Osteoblast (primary cell): ENCODE measurements at places on chromosomes 1 and 21. TPM values are rescaled to one million over a fixed set of nuclear protein-coding genes. Genes with fewer than 3 reads are reported as not detected.

Gene RBM11
- under 0.01 and 1.2 TPM in 2 replicates for total RNA-seq

Gene PLA2G5
- total RNA-seq, result 1.8 and 2.9 TPM in 2 replicates

Gene RGS2
- 5.6 and 5.8 TPM in 2 replicates for total RNA-seq

Gene TNFRSF18
- total RNA-seq, result 0.29 TPM in 1 of 2 replicates, not detected in the other

Gene ARHGEF16
- not detected in 2 replicates for total RNA-seq

Gene ERG
- 0.29 and 1.1 TPM in 2 replicates for total RNA-seq
